ENCODE measurements at places on chromosomes 1 and 21. TPM values are rescaled to one million over a fixed set of nuclear protein-coding genes. Genes with fewer than 3 reads are reported as not detected.

Gene LDLRAP1
- total RNA-seq = 9.5 TPM

Gene CLCNKB
- 2.2 TPM for total RNA-seq

Gene SPRR5
- total RNA-seq = not detected

Gene DCST2
- 0.59 TPM for total RNA-seq

Gene SYT14
- not detected for total RNA-seq

- no peak for DNase-seq
Measured at GRCh38 chr1:229231754-229232119, 39.2 kb upstream of the RAB4A start.

- DNase-seq = peak; percentile 96
Measured at GRCh38 chr1:40862008-40862863, at the start of gene CITED4. Gene CITED4 (minus strand): TSS chr1:40862363. CDS start chr1:40862127, 236 bp downstream.

DNA sequence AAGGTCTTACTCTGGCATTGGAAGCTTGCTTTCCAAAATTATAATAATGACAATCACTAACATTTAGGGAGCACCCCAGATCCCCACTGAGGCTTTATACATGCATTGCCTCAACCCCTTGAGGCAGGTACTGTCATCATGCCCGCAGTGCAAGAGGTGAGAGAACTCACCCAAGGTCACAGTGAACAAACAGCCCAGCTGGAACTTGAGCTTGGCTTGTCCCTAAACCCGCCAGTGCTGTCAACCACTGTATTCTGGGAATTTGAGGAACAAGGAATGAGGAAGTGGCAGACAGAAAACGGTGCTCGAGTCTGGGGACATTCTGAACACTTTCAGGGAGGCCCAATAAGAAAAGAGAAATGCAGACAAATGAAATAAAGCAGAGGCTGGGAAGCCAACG, 34.6 kb upstream of the TLR5 start:
- no peak for DNase-seq

- DNase-seq = no peak
Measured at GRCh38 chr1:168932539-168932938, 174.0 kb upstream of the ATP1B1 start.

Data from left cardiac atrium (tissue), 4 donors.